ENCODE measurements at places on chromosomes 13 and 19. TPM values are rescaled to one million over a fixed set of nuclear protein-coding genes. Genes with fewer than 3 reads are reported as not detected.

- peak; percentile 6 for DNase-seq
Observed at GRCh38 chr19:58059003-58059670, at the start of gene ZNF135. Gene ZNF135 (plus strand): TSS chr19:58059282. CDS start chr19:58060003, 721 bp downstream.

ATP8B3 gene
- 2.7 TPM for total RNA-seq

PSG7 gene
- not detected for total RNA-seq

DNAJC15 gene
- total RNA-seq, result 32.6 TPM

- no peak for DNase-seq
Observed at GRCh38 chr13:99545979-99546378, 44.7 kb downstream of the TM9SF2 start.

CGB3 gene
- not detected for total RNA-seq

TTC9B gene
- not detected for total RNA-seq

- no peak for DNase-seq
Observed at GRCh38 chr19:10517760-10518443, 655 bp upstream of the S1PR5 start.

DNA sequence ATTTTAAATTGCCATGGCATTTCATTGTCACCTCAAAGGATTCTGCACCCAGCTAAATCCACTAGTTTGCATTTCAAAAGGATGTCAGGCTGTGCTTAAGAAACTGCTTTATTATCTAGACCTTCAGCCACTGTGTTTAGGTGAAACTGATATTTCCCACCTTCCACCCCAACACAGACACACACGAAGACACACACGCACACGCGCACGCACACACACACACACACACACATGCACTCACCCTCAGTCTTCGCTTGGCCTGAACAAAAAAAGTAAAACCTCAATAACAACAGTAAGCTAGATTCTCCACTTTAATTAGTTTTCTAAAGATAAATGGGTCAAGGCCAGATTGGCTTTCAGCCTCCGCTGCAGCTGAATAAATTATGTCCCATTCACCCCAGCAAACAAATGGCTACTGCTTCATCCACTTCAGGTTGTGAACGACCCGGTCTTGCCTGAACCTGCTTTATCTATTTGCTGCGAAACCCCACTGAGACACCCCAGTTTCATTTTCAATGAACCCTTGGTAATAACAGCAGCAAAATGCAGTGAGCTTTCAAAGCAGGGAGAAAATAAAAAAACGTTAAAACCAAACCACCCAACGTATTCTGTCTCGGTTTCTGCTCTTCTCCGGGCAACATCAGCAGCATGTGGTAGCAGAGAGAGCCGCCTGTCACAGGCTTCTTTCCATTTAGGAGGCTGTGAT, 166.8 kb downstream of the DCT start:
- DNase-seq, result no peak

DNA sequence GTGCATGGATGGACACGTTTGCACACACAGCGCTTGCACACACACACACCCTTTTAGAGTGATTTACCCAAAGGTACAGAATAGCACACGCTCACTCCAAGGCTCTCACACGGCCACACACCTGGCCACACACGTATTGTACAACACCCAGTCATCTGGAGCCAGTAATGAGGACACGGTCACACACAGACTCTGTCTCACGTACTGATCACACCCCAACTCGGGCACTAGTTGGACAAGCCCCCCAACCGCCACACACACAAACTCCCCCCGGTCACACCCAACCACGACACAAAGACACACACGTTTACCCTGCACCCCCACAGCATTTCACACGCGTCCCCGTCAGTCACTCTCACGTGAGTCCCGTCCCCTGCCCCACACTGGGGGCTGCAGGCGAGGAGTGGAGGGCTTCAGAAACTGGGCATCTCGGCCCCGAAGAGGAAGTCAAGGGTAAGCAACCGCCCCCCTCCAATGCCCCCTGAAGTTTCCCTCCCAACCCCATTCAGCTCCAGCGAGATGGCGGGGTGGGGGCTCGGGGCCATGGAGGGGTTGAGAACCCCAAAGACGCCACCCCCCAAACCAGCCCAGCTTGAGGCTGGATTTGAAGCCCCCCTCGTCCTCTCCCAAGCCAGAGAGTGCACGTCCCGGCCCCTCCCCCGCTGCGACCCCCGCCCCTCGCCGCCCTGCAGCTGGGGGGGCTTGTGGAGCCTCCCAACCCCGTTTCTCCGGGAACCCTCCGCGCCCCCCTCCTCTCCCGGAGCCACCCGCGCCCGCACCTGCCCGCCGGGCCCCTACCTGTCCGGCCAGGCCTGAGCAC, 599 bp downstream of the OLFM2 start:
- DNase-seq, result no peak

DNA sequence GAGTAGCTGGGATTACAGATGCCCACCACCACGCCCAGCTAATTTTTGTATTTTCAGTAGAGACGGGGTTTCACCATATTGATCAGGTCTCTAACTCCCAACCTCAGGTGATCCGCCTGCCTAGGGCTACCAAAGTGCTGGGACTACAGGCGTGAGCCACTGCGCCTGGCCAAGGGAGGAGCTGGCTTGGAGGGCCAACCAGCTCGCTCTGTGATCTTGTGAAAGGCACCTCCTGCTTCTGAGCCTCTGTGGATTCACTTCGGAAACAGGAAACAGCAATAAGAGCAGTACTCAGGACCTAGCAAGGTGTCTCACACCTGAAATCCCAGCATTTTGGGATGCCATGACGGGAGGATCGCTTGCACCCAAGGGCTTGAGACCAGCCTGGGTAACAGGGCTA, 2.0 kb upstream of the ELL start:
- no peak for DNase-seq

- DNase-seq, result no peak
Observed at GRCh38 chr19:19567391-19567790, 29.3 kb downstream of the CILP2 start.

DNA sequence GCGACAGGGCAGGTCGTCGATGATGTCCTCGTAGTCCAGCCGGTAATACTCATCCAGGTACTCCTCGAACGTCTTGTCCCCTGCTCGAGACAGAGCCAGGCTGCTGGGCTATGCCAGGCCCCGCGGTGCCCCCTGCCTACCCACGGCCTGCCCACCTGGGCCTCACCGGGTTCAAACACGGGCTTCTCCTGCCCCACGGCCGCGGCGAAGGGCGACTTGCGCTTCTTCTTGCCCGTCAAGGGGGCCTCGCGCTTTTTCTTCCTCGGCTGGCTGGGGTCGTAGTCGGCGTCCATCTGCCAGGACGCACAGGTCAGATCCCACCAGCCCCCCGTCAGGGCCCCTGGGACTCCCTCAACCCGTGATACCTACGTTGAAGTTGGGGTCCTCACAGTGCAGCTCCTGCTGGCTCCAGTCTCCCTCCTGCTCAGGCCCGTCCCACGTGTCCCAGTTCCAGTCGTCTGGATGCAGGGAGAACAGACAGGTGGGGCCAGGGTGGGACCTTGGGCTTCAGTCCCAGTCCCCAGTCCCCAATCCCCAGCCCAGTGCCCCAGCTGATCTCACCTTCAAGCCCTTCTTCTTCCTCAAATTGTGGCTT, 8.1 kb downstream of the KRI1 start:
- DNase-seq, result no peak

DNA sequence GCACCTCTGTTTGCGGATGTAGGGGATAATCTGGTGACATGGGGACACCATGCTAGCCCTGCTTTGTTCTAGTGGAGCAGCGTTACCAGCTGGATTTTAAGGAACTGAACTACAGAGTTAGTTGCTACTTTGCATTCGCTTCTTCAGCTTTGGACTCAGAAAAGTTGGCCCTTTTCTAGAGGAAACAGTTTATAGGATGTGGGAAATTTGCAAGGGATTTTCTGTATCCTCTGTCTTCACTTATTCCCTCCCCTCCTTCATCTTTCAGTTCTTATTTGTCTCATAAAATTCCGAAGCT, 2.1 kb downstream of the GATAD2A start:
- no peak for DNase-seq

- DNase-seq, result no peak
Observed at GRCh38 chr19:29260477-29261317, 47.7 kb upstream of the UQCRFS1 start.

KLK2 gene
- not detected for total RNA-seq

DNA sequence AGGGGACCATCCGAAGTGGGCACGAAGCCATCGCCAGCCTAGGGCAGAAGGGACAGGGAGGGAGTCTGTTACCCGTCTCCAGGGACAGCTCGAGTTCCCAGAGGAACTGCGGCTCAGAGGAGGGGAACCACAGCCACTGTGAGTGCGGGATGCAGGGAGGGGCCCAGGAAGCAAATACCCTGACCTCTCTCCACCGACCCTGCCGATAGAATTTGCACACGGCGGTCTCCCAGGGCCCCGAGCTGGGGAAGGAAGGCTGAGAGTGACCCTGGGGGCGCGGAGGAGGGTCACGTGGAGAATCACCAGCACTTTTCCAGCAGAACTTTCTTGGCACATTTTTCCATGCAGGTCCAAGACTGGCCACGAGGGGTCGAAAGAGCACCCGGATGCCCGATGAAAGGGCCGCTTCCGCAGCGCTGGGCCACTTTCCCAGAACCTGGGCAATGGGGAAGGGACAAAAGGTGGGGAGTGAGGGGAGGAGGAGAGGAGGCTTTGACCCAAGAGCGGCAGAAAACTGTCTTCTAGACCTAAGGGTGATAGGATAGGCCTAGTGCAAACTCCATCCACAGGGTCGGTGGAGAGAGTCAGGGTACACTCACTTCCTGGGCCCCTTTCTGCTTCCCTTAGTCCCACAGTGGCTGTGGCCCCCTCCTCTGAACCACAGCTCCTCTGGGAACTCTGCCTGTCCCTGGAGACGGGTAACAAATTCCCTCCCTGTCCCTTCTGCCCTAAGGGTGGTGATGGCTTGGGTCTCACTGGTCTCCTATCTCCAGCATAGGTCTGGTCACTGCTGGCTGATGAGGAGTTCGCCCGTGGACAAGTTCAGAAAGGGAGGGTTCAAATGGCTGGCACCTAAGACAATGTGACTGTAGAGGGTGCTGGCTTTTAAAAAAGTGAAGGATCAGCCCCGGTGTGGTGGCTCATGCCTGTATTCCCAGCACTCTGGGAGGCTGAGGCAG, 5.3 kb upstream of the GPR4 start:
- peak; percentile 48 for DNase-seq

DNA sequence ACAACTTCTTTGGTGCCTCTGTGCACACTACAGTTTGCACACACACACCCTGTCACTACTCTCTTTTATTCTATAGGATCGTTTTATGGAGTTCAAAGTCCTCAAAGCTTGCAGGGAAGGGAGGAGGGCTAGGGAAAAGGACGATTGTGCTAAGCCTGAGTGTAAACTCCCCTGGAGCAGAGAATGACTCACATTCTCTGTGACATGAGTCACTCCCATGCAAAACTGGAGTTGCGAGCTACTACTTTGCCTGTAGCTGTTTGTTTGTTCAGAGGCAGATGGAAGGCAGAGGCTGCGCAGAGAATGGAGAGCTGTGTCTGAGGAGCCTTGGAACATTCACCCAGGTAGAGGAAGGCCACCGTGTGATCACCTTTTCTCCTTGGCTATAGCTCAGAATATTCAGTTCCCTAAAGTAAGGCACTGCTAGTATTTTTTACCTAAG, 80.5 kb upstream of the MBNL2 start:
- DNase-seq, result peak; percentile 91

DNA sequence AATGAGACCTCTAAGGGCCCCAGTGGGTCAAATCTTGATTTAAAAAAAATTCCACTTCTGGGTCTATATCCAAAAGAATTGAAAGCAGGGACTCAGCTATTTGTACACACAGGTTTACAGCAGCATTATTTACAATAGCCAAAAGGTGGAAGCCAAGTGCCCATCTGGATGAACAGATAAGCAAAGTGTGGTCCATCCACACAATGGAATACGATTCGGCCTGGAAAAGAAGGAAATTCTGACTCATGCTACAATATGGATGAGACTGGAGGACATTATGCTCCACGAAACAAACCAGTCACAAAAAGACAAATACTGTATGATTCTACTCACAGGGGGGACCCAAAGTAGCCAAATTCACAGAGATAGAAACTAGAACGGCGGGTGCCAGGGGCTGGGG, 76.7 kb downstream of the CACNA1A start:
- DNase-seq, result no peak

GRCh38 chr13:27465611-27466010, 15.2 kb upstream of the MTIF3 start:
- no peak for DNase-seq

GRCh38 chr19:41746593-41747227, 8.6 kb upstream of the CEACAM6 start:
- peak; percentile 26 for DNase-seq

- DNase-seq, result peak; percentile 5
Observed at GRCh38 chr13:98089246-98089645, 53.6 kb upstream of the FARP1 start.

KLK15 gene
- not detected for total RNA-seq

DNA sequence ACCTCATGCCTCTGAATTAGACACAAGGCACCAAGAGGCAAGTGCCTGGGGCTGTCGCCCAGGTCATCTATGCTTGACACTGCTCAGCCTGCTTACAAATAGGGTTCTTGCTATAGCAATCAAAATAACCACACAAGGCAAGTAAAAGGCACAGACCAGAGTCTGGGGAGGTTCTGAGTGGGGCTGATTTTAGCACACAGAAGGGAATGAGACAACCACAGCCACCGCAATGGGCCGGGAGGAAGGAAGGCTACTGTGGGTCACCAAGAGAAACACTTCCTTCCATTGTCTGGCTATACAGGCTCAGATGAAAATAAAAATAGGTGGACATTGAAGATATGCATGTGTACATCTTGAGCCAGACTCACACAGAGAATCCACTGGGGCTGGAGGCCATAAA, 159.1 kb downstream of the DLEU7 start:
- no peak for DNase-seq

PLK5 gene
- total RNA-seq, result not detected

DNA sequence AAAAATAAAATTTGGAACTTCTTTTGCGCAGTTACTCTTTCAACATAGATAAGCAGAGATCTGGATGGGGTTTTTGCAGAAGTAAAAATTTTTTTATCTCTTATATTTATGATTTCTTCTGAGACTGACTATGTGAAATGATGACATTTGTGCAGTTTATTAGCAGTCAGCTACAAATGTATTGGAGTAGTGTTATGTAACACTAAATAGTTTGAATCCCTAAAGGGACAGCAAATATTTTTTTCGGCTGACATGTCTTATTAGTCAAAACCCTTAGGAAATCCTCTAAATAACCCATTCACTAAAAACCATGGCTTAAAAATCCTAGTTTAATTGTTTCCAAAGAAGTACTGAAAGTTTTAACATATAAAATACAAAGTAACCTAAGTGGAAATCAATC, 48.0 kb upstream of the EDNRB start:
- DNase-seq, result no peak

DNA sequence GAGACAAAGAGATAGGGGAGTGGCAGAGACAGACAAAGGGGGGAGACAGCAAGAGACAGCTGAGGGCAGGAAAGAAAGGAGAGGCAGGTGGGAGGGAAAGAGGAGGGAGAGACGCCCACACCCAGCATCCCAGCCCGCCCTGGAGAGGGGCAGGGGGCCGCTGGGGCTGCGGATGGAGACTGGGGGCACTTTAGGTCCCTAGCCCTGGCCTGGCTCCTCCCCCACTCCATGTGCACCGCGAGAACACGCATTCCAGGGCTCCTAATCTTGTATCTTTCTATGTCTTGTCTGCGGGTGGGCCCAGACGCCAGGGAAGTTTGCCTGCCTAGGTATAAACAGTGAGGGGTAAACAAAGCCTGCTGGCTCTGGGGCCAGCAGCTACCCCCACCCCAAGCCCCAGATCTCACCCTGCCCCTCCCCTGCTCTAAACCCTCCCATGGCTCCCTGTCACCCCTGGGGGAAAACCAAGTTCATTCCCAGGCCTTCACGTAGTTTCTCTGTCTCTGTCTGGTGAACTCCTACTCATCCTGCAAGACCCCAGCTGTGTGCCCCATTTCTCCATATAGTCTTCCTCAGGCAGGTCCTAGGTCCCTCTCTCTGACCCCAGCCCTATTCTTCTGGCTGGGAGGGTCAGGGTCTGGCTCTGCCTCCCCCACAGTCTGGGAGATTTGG, 5.7 kb downstream of the TLE5 start:
- no peak for DNase-seq
